ENCODE measurements at places on chromosomes 13 and 19.

- no peak for DNase-seq
Measured at GRCh38 chr13:77720988-77721387, 23.5 kb downstream of the SLAIN1 start.

GRCh38 chr13:97429681-97430081 is 4.3 kb upstream of the RAP2A start:
- DNase-seq, result no peak

DNA sequence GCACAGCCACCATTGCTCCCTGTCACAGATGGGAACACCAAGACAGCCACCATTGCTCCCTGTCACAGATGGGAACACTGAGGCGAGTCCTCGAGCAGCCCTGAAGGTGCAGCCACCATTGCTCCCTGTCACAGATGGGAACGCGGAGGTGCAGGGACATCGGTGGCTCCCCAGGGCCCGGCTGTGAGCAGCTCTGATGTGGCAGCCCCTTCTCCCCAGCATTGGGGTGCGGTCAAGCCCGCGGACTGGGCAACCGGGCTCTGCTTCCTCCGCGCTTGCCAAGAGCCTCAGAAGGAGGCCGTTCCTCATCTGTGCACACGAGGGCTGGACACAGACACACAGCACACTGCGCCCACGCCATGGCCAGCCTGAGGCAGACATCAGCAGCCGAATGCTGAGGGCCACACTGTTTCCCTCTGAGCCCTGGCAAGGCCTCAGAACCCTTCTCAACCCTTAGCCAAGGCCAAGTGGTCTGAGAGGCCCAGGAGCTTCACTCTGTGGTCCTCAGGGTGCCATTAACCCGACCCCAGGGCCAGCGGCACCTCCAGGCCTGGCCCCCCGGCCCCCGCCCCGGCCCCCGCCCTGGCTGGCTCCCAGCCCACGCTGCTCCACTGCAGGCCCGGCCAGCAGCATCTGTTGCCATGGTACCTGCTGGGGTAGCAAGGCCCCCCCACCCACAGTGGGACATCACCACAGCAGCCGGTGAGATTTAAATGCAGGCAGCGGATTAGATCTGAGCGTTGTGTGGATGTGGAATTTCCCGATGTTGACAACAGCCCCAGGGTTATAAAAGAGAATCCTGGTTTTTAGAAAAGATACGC is 18.4 kb downstream of the C2CD4C start:
- no peak for DNase-seq

DNA sequence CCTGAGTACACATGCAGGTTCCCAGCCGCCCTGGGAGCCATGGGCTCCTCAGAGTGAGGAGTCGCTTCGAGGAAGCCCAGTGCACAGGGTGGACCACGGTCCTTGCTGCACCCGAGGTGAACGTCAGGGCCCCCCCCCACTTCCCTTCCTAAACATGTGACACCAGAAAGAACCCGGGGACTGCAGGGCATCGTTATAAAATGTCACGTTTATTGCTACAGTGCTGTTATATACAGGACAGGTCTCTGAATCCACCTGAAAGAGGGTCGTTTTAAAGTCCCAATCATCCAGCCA is 3.8 kb upstream of the UQCR11 start:
- no peak for DNase-seq

- DNase-seq, result no peak
Measured at GRCh38 chr19:3454656-3455392, 25.5 kb downstream of the SMIM24 start.

- DNase-seq, result no peak
Measured at GRCh38 chr13:114152285-114152645, 19.8 kb upstream of the RASA3 start.

- no peak for DNase-seq
Measured at GRCh38 chr13:113546571-113547237, 37.8 kb upstream of the TFDP1 start.

GRCh38 chr19:12544401-12544876 is 6.8 kb downstream of the ZNF564 start:
- no peak for DNase-seq

GRCh38 chr13:98556968-98557631 is 19.8 kb downstream of the STK24 start:
- no peak for DNase-seq

Data from NCI-H774 (cell line).